ENCODE measurements at places on chromosomes 16 and 17. TPM values are rescaled to one million over a fixed set of nuclear protein-coding genes. Genes with fewer than 3 reads are reported as not detected.
A peak's percentile ranks its signal among the peaks of the same experiment; 100 is the strongest.

- no peak overlapping the region for H3K4me3 ChIP-seq
- DNase-seq = no peak
- H3K27me3 ChIP-seq = peaks cover 42% of the 10 kb centered on the region
These were observed 4.3 kb upstream of the NTN1 start for GRCh38 chr17:9016941-9017552.

Gene MYOCD
- total RNA-seq = not detected

GRCh38 chr17:66930933-66931332 is 33.6 kb upstream of the CACNG4 start:
- H3K4me1 ChIP-seq = no peaks in the 10 kb centered on the region
- H3K4me3 ChIP-seq = no peak overlapping the region
- peaks cover 36% of the 10 kb centered on the region for H3K27me3 ChIP-seq
- no peaks in the 10 kb centered on the region for H3K36me3 ChIP-seq
- no peak for DNase-seq
- H3K27ac ChIP-seq = no peak overlapping the region

Gene CIITA
- 103 TPM for total RNA-seq

GRCh38 chr16:724188-725040 is 1.8 kb downstream of the CCDC78 start:
- H3K4me1 ChIP-seq = peaks cover 17% of the 10 kb centered on the region
- DNase-seq = no peak
- H3K27ac ChIP-seq = no peak overlapping the region
- no peaks in the 10 kb centered on the region for H3K36me3 ChIP-seq

Gene ACSM5
- total RNA-seq = not detected

DNA sequence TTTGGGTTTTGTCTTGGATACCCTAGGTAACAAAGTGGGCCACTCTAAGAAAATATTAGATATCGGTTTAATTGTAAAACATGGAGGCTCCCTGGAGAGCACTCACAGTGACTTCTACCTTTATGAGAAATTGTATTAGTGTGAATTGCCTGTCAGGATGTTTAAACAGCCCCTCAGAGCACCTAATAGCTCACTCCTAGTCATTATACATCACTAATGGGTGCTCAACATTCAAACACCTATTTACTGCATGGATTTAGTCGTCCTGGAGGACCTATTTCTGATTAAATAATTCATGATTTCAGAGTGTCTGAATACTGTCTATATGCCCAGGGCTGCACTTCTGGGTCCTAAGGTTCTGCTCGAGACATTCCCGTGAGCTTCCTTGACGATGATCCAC is 430.2 kb upstream of the EEF2KMT start:
- H3K27ac ChIP-seq = no peak overlapping the region
- no peak for DNase-seq
- H3K36me3 ChIP-seq = no peaks in the 10 kb centered on the region
- H3K4me3 ChIP-seq = no peak overlapping the region
- H3K4me1 ChIP-seq = no peaks in the 10 kb centered on the region

GRCh38 chr16:20740007-20740883 is 1.4 kb downstream of the THUMPD1 start:
- H3K4me3 ChIP-seq = peak overlapping the region; percentile 93
- peaks cover 24% of the 10 kb centered on the region for H3K36me3 ChIP-seq
- peaks cover 25% of the 10 kb centered on the region for H3K4me1 ChIP-seq

- DNase-seq = no peak
- peak overlapping the region; percentile 94 for H3K27ac ChIP-seq
- no peaks in the 10 kb centered on the region for H3K27me3 ChIP-seq
- peak overlapping the region; percentile 98 for H3K4me3 ChIP-seq
- peaks cover 65% of the 10 kb centered on the region for H3K4me1 ChIP-seq
- peaks cover 57% of the 10 kb centered on the region for H3K36me3 ChIP-seq
These were observed 1.5 kb downstream of the TRIM25 start for GRCh38 chr17:56912105-56912999.

Gene CUEDC1
- total RNA-seq = not detected

DNA sequence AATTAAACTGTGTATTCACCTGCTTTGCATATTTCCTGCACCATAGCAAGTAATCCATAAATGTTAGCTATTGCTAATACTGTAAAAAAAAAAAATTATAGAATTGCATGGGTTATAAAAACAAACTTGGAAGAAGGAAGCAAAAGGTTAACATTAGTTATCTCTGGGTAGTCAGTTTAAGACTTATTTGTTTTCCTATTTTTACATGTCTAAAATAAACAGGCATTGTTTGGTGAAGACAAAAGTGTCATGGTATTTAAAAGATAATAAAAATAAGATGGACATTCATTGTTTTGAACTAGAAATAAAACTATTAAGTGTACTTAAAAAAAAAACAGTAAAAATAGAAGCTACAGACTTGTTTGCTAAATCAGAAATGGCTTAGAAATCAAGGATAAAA is 313.8 kb downstream of the SOX9 start:
- H3K36me3 ChIP-seq = no peaks in the 10 kb centered on the region
- DNase-seq = no peak
- H3K4me1 ChIP-seq = no peaks in the 10 kb centered on the region
- no peak overlapping the region for H3K27ac ChIP-seq
- no peaks in the 10 kb centered on the region for H3K27me3 ChIP-seq

- peaks cover 6% of the 10 kb centered on the region for H3K27me3 ChIP-seq
- H3K4me3 ChIP-seq = no peak overlapping the region
- no peaks in the 10 kb centered on the region for H3K36me3 ChIP-seq
- peaks cover 38% of the 10 kb centered on the region for H3K4me1 ChIP-seq
These were observed 5.6 kb downstream of the LLGL2 start for GRCh38 chr17:75530837-75531720.

GRCh38 chr16:79562166-79562823 is 38.2 kb downstream of the MAF start:
- H3K36me3 ChIP-seq = no peaks in the 10 kb centered on the region
- H3K4me1 ChIP-seq = no peaks in the 10 kb centered on the region
- no peak overlapping the region for H3K4me3 ChIP-seq
- no peak overlapping the region for H3K27ac ChIP-seq

Data from activated CD8-positive, alpha-beta memory T cell treated with anti-CD3 and anti-CD28 coated beads, Interleukin-2, amount 10 ng/mL, durations not matched to agents 7 days and 5 days (primary cell).